SK-MEL-5 (cell line): ENCODE measurements at places on chromosomes 5 and 9.

DNA sequence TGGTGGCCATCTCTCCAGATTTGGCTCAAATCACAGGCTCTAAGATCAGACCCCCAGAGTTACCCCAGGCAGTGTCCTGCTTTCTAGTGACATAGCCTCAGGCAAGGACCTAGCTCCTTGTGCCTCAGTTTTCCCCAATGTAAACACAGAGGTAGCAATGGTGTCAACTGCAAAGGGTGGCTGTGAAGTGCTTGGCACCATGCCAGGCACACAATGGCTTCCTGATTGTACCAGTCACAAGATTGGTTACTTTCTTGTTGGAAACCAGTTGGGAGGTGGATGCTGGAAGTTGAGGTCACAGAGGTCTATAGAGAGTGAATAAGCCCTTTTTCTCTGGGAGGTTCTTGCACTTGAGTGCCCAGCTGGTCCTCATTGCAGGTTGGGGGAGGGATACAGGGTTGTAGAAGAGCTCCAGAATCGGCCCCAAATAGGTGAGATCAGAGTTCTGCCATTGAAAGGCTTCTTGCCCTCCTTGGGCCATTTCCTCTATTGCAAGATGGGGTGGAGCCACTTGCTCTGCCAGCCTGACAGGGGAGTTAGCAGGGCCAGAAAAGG, 2.3 kb downstream of the STKLD1 start:
- DNase-seq = peak; percentile 72

DNA sequence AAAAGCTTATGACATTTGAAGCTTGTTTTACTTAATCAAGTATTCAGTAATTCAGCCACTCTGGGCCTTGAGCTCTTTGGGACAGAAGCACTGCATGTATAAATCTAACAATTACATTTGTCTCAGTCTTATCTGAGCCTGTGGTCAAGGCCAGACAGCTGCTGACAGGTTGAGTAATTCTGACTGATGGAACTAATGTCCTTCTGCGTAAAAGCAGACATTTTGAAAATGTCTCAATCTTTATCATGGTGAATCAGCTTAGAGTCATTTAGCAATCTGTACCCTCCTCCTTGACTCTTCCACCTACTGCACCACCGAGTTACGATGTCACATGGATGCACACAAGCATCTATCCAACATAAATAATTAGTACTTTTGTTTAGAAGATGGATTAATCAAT, 400.0 kb downstream of the ARRDC3 start:
- DNase-seq = no peak

GRCh38 chr9:109372246-109372645, 51.4 kb upstream of the EPB41L4B start:
- DNase-seq = no peak

GRCh38 chr9:88660611-88661010, 125.6 kb downstream of the NXNL2 start:
- DNase-seq = peak; percentile 49

GRCh38 chr9:74589576-74589975, 92.4 kb downstream of the RORB start:
- DNase-seq = no peak

GRCh38 chr5:107551088-107551487, 119.6 kb downstream of the EFNA5 start:
- no peak for DNase-seq

GRCh38 chr5:111774525-111774924, 17.5 kb upstream of the NREP start:
- DNase-seq = peak; percentile 20

DNA sequence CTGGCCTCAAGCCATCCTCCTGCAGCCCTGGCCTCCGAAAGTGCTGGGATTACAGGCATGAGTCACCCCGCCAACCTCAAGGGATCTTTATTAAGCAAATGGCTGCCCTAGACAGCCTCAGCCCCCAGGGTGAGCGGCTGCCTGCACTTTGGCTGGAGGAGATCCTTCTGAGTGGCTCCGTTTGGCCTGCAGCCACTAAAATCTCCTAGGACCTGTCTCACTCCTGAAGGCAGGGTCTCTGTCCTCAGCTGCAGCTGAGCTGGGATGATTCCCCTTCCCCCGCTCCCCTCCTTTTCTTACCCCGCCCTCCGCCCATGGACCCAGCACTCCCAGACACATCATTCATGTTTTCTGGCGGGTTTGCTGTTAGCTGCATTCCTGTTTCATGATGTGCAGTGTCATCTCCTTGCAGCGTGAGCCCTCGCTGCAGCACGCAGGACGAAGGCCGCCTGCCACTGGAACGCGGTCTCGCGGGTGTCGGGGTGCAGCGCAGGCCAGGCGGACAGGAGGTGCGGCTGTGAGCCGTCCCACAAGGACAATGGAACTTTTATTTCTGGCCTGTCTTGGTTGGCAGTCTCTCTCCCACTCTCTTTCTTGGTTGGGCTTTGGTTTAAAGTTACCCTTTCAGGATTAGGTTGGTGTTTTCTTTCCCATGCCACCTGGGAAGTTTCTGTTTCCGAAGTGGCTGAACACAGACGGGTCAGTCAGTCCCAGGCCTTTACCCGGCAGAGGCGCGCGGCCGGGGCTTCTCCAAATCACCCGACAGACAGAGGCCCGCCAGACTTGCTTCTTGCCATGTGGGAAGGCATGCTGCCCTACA, 137.1 kb downstream of the FOXD1 start:
- no peak for DNase-seq

GRCh38 chr5:150498501-150498900, 9.4 kb upstream of the NDST1 start:
- no peak for DNase-seq
